ENCODE measurements at places on chromosomes 3 and 15.

- no peak for DNase-seq
These were observed 262.9 kb downstream of the EPHB1 start for GRCh38 chr3:135057996-135058395.

DNA sequence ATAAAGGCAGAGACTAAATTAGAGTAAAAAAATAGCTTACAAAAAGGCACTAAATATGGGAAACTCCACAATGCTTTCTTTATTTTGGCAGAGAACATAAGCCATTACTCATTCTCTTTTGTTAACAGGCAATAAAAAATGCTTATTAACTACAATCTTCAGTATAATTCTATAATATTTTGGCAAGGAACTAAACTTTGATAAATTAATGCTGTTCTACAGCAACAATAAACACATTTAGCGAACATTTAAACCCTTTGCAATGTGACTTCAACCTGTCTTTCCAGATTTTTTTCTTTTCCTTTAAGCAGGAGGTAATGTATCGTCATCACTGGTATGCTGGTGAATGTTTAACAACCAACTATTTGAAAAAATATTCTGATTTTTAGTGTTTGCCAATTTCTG lies 42.2 kb upstream of the POU1F1 start:
- no peak for DNase-seq

- no peak for DNase-seq
These were observed 6.1 kb downstream of the CHRNA5 start for GRCh38 chr15:78571382-78571781.

- DNase-seq: peak; percentile 9
These were observed 108.6 kb upstream of the FEZF2 start for GRCh38 chr3:62481962-62482361.

DNA sequence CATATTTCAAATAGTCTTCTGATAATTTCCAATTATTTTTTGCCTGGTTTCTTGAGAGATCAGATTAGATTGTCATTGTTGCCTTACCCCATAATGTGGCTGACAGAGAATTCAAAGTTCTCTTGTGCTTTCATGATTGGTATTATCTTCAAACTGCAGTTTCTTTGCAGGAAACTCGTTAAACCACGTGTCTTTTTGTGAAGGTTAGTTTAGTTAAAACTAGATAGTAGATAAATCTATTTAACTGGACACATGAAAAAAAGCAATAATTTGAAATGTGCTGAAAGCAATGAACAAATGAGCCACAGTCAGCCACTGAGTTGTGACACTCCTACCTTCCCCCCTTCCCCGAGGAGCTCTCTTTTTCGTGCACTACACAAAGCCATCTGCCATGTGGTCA lies 327.5 kb upstream of the UMPS start:
- no peak for DNase-seq

- no peak for DNase-seq
These were observed 114.0 kb upstream of the PLCL2 start for GRCh38 chr3:16770792-16771191.

DNA sequence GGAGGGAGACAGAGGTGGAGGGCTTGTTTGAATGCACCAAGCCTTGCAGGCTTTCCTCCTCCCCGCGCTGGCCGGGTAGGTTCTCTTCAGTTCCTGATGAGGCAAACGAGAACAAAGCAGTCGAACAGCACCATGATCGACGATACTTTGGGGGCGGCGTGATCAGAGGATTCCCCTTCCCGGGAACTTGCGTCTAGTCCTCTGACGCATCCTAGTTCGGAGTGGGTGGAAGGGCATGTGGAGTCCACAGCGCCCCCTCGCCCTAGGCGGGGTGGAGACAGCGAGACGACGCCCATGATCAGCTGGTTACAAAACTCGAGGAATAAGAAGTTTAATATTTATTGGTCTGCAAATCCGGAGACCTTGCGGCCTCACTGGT lies 452 bp upstream of the SV2B start:
- peak; percentile 74 for DNase-seq

DNA sequence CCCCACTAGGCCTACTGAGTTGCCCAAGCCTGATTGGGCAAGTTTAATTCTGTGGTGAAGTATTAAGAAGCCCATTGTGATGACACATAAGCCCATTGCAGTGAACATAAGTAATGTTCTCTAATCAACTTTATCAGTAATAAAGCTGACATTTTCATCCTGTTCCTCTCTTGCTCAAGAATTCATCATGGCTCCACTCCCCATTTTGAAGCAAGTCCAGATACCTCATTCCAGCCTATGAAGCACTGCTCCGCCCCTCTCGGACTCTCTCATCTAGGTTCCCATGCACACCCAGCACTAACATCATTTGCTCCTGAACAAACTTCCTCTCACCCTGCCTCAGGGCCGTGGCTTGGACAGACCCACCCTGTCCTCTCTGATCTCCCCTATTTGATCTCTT lies 10.5 kb downstream of the SHF start:
- DNase-seq: peak; percentile 5

DNA sequence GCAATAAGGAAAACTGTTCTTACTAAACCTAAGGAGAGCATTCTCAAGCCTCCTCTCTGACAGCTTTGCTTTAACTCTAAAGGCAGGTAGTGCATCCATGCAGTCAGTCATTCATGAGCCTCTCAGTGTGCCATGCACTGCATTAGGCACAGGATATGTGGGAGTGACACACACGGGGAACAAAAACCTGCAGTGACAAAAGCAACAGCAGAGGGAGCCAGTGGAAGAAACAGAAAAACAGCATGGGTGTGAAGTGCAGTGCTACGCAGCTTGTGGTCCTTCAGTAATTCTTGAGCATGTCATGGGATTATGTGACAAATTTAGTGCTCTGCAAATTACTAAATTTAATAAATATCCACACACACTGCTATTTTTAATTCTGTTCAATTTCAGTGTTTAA lies 230.7 kb downstream of the BBX start:
- no peak for DNase-seq

- DNase-seq: no peak
These were observed 46.4 kb downstream of the TNFAIP8L3 start for GRCh38 chr15:51048308-51048707.

GRCh38 chr3:35223632-35224394 lies 415.5 kb upstream of the ARPP21 start:
- DNase-seq: no peak

GRCh38 chr3:142319094-142319493 lies 93.7 kb upstream of the GK5 start:
- DNase-seq: no peak

- DNase-seq: peak; percentile 65
These were observed 63.7 kb downstream of the SLC30A4 start for GRCh38 chr15:45458746-45459403.

- DNase-seq: peak; percentile 32
These were observed 14.1 kb downstream of the MYL3 start for GRCh38 chr3:46849045-46849631.

- DNase-seq: no peak
These were observed 268.0 kb downstream of the OPA1 start for GRCh38 chr3:193861012-193861411.

GRCh38 chr3:34569437-34569836 lies 771.0 kb downstream of the PDCD6IP start:
- no peak for DNase-seq

- DNase-seq: no peak
These were observed 219.8 kb downstream of the FMN1 start for GRCh38 chr15:32974691-32975090.

GRCh38 chr15:65130941-65131340 lies 2.7 kb downstream of the PDCD7 start:
- DNase-seq: peak; percentile 36

DNA sequence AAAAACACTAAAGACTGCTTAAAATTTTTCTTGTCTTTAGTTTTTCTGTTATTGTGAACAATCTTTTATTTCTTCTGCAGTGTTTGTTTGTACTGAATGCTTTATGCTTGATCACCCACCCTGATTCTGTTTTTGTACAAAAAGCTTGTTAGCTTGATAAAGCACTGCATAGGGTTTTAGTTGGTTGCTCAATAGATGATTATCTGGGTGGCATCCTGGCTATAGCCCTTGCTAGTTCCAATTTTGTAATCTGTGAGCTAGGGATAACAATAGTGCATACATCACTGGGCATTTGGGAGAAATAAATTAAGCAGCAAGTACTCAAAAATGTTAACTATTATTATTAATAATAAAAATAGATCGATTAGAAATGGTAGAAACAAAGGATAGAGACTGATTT lies 102.3 kb downstream of the ZPLD1 start:
- DNase-seq: no peak

- peak; percentile 24 for DNase-seq
These were observed 148.4 kb upstream of the TLE3 start for GRCh38 chr15:70245932-70246622.

GRCh38 chr3:196287090-196287439 lies 461 bp downstream of the PCYT1A start:
- no peak for DNase-seq

- no peak for DNase-seq
These were observed 12.9 kb downstream of the DZIP3 start for GRCh38 chr3:108602249-108602934.

- peak; percentile 17 for DNase-seq
These were observed 536.9 kb downstream of the ZIC1 start for GRCh38 chr3:147945968-147946519.

DNA sequence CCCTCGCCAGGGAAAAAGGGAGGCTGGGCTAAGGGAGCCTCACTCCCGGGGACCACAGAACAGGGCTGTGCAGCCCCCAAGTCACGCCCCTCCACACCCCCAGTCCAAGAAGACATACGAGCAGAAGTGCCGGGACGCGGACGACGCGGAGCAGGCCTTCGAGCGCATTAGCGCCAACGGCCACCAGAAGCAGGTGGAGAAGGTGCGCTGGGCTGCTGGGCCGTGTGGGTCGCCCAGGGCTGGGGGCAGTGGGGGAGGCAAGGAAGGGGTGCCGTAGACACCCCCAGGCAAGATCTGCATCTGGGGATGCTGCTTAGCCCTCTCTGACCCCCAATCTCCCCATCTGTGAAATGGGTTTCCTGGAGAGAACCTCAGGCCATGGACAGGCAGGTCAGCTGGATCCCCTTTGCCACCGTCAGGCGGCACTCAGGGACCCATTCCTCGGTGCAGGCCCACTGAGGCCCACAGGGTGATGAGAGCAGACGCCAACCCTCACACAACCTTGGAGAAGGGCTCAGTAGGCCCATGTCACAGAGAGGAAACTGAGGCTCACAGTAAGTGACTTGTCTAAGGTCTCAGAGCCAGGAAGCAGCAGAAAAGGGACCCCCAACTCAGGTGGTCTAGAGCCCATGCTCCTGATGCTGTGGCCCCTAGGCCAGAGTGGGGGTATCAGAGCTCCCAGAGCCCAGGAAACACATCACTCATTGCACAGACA lies 33.7 kb downstream of the PSTPIP1 start:
- DNase-seq: no peak

DNA sequence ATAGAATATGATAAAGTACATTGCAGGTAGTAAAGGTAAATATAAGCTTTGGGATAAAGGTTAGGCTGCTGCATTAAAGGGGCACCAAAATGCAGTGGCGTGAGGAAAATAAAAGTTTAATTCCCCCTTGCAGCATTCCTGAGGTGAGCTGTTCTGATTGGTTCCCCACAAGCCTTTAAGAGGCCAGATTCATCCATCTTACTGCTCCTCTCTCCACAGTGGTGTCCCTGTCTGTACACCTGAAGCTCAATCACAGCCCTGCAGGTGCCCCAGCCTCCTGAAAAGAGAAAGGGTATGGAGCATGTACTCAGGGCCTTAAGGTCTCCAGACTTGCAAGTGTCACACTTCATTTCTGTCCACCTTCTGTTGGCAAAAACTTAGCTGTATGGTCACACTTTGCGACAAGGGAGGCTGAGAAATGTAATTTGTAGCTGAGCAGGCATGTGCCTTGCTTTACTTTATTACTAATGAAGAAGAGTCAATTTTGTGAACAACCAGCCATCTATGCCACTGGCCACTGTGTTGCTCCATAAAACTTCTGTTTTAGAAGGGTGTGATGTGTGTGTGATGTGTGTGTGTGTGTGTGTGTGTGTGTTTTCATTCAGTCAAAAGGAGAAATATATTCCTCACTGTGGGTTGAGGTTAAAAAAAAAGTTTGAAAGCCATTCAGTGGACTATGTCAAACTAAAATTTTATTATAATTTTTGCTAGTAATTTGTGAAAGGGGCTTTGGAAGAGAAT lies 12.8 kb downstream of the LACTB start:
- DNase-seq: no peak

- DNase-seq: no peak
These were observed 302.9 kb downstream of the SATB1 start for GRCh38 chr3:18122264-18122663.

- no peak for DNase-seq
These were observed 104.0 kb upstream of the IQSEC1 start for GRCh38 chr3:13177236-13177635.

- no peak for DNase-seq
These were observed 16.9 kb upstream of the MORF4L1 start for GRCh38 chr15:78855746-78856145.

DNA sequence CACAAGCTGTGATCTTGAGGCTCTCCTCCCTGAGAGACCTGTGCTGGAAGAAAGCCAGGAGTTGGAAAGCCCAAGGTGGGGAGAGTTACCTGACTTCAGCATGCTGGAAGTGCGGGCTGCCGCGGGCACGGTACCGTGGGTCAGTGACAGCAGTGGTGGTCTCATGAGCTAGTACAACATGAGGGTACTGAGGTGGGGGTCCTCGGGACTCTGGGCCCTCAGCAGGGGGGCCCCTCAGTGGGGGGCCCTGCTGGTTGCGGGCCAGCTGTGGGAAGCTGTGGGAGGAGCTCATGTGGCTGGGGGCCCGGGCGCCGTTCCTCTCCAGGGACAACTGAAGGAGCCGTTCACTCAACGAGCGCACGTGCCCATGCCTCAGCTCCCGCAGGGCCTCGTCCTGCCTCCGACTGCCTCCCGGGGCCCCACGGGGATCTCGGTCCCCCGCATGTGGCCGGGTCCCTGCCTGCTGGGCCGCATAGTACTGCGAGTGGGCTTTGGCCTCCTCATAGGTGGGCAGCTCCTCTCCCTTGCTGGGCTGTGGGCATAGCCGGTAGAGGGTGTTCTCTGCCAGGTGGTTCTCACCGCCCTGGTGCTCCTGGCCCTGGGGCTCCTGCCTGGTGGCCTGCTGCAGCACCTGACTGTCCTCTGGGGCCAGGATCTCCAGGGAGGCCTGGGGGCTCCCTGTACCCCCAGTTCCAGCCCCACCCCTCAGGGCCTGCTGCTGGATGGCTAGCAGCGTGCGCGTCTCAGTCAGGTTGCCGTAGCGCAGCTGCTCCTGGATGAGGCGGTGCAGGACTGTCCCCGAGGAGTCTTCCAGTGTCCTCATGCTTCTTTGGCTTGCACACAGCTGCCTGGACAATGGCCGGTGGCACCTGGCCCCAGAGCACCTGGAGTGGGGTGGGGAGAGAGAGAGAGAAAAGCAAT lies 3.4 kb downstream of the AMOTL2 start:
- DNase-seq: peak; percentile 67
